ENCODE measurements at places on chromosomes 11 and 22. TPM values are rescaled to one million over a fixed set of nuclear protein-coding genes. Genes with fewer than 3 reads are reported as not detected.

- DNase-seq = no peak
- H3K27ac ChIP-seq = no peak overlapping the region
- H3K27me3 ChIP-seq = no peaks in the 10 kb centered on the region
- H3K4me3 ChIP-seq = no peak overlapping the region
These were observed 3.7 kb downstream of the PTS start for GRCh38 chr11:112229746-112230433.

DNA sequence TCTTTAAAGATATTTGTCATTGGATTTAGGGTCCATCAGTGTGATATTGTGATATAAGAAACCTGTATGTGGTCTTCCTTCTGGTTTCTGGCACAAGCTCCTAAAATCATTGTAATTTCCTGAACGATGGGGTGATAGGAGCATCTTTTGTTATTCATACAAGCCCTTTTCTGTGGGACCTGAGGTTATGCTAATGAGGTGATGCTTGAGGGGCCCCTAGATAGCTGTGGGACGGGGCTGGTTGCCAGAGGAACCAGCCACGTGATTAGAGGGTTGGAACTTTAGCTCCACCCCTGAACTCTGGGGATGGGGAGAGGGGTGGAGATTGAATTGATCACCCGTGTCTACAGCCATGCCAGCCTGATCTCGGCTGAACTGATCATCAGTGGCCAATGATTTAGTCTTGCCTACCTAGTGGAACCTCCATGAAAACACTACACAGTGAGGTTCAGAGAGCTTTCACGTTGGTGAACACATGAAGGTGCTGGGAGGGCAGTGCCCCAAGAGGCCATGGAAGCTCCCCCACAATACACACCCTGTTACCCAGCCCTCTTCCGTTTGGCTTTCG is 62.8 kb downstream of the BCR start:
- H3K36me3 ChIP-seq = no peaks in the 10 kb centered on the region
- peaks cover 24% of the 10 kb centered on the region for H3K4me1 ChIP-seq
- H3K27me3 ChIP-seq = no peaks in the 10 kb centered on the region
- DNase-seq = no peak
- no peak overlapping the region for H3K4me3 ChIP-seq

- no peaks in the 10 kb centered on the region for H3K36me3 ChIP-seq
- H3K27ac ChIP-seq = no peak overlapping the region
- no peak for DNase-seq
- H3K4me1 ChIP-seq = no peaks in the 10 kb centered on the region
These were observed 26.3 kb downstream of the NLRP14 start for GRCh38 chr11:7046474-7047175.

DNA sequence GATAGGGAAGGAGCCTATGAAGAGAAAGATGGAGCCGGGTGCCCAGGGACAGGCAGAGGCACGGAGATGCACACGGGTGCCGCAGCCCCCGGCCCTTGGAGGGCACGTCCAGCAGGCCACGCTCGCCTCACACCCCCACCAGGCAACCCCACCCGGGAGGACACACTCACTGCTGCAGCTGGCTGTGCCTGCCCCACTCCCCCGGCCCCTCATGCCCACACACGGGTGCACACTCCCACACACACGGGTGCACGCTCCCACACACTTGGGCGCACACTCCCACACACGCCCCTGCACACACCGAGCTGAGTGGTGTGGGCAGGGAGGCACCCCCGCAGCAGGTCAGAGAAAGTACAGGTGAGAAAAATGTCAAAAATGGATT is 1.1 kb downstream of the MOB2 start:
- peaks cover 41% of the 10 kb centered on the region for H3K4me1 ChIP-seq
- H3K27ac ChIP-seq = no peak overlapping the region
- H3K27me3 ChIP-seq = no peaks in the 10 kb centered on the region
- H3K4me3 ChIP-seq = no peak overlapping the region

DNA sequence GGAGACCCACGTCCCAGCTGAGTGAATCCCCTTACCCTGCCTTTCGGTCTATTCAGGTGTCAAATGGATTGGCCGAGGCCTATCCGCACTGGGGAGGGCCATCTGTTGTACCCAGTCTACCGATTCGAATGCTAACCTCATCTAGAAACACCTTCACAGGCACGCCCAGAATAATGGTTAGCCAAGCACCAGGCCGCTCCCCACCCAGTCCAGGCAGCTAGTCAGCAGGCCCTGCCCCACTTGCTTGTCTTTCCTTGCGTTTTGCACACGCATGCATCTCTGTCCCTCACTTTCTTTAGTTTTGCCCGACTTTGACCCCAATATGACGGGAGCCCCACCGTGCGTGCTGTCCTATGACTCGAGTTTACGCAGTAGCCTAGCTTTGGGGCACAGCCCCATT is 31.7 kb downstream of the PARVB start:
- H3K4me3 ChIP-seq = no peak overlapping the region
- no peaks in the 10 kb centered on the region for H3K27me3 ChIP-seq
- H3K4me1 ChIP-seq = no peaks in the 10 kb centered on the region
- no peak overlapping the region for H3K27ac ChIP-seq
- H3K36me3 ChIP-seq = no peaks in the 10 kb centered on the region
- DNase-seq = no peak

GRCh38 chr11:17596711-17597110 is 49.7 kb downstream of the OTOG start:
- H3K4me1 ChIP-seq = no peaks in the 10 kb centered on the region
- DNase-seq = peak; percentile 18
- no peaks in the 10 kb centered on the region for H3K27me3 ChIP-seq
- no peak overlapping the region for H3K4me3 ChIP-seq
- H3K36me3 ChIP-seq = no peaks in the 10 kb centered on the region

DNA sequence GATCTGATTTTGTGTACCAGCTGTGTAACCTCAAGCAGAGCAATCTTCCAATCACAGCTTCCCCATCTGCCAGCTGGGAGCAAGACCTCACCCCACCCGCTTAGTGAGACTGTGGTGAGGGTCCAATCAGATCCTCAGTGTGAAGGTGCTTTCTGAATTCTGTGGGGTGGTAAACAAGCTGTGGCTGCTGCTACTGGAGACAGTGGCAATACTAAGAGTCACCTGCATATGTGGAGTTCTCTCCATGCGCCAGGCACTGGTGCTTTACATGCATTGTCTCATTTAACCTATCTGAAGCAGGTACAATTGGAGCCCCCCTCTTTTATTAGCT is 50.4 kb downstream of the CWC15 start:
- H3K27me3 ChIP-seq = no peaks in the 10 kb centered on the region
- DNase-seq = no peak
- H3K4me1 ChIP-seq = peaks cover 30% of the 10 kb centered on the region
- H3K4me3 ChIP-seq = no peak overlapping the region

DNA sequence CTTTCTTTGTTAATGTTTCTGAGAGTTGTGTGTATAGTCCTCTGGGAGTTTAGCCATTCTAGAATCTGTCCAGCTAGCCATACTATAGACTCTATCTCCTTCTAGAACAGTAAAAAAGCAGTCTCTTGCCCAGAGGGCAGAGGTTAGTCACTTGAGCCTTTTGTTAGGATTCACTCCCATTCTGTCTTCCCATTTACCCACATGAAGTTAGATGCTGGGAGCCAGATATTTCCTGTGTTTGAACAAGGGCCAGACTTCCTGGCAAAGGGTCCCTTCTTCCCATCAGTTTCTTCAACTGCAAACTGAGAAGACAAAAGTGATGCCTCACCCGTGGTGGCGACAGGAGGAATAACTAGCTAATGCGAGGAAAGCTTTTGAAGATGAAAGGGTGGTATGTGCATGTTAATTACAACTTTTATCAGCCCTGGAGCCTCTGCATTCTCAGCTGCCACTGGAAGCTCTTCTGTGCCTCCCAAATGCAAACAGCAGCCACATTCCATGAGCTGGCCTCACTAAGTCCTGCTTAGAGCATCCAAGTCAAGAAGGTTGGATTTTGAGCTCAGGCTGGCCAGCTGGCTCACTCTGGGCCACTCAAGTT is 12.8 kb downstream of the CD44 start:
- no peaks in the 10 kb centered on the region for H3K36me3 ChIP-seq
- H3K27me3 ChIP-seq = no peaks in the 10 kb centered on the region
- H3K4me3 ChIP-seq = no peak overlapping the region
- DNase-seq = no peak

- H3K4me3 ChIP-seq = no peak overlapping the region
- H3K4me1 ChIP-seq = no peaks in the 10 kb centered on the region
- H3K36me3 ChIP-seq = no peaks in the 10 kb centered on the region
- no peak for DNase-seq
These were observed 102.7 kb downstream of the PHF21B start for GRCh38 chr22:44906999-44907644.

GRCh38 chr11:8746331-8746974 is 63.9 kb downstream of the RPL27A start:
- no peak for DNase-seq
- H3K4me1 ChIP-seq = no peaks in the 10 kb centered on the region
- H3K27me3 ChIP-seq = no peaks in the 10 kb centered on the region
- no peak overlapping the region for H3K4me3 ChIP-seq

DNA sequence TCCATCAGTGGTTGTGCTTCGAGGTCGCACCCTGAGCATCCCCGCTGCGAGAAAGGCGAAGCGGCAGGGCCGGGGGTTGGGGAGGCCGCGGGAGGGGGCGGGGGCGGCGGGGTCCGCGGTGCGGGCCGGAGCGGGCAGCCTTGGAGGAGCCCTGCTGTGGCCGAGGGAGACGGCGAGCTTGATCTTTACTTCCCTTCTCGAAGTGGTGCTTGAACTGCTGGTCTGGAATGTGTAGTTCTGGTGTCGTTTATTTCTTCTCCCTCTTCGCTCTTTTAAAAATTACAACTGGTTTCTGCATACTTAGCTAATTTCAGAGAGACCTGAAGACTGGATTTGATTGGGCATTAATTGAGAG is 1.1 kb downstream of the APLP2 start:
- peak overlapping the region; percentile 95 for H3K27ac ChIP-seq
- DNase-seq = peak; percentile 38
- H3K36me3 ChIP-seq = no peaks in the 10 kb centered on the region
- H3K4me3 ChIP-seq = peak overlapping the region; percentile 98

DNA sequence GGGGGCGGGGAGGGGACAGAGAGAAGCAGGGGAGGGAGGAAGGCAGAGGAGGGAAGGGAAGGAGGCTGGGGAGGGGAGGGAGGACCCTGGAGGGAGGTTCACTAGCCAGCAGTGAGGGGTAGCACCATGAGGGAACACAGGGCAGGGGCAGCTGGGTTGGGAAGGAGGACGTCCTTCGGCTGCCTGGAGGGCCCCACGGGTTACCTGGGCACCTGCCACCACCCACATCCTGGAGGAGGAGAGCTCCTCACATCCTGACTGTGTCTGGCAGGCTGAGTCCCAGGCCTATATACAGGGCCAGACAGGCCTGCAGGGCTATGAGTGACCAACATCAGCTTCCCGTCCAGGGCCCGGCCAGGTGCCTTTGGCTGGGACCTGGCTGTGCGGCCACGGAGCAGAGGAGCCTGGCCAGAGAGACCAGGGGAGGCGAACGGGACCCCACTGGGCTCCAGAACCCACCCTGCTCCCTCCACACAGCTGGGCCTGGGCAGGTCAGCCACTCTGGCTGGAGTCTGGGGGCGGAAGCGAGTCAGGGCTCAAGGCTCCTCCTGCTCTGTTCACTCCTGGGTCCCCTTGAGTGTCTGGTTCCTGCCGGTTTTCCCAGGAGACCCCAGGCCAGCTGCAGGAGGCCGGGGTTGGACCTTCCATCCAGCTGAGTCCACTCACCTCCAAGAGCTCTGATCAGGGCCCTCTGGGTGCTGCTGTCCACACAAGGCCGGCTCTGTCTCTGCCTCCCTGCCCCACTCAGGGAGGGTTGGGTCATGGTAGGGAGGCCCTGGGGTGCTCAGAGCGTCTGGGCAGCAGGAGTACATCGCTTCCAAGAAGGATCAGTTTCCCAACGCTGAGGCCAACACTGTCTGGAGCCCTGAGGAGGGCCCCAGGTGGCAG is 677.7 kb downstream of the BRD1 start:
- H3K36me3 ChIP-seq = no peaks in the 10 kb centered on the region
- H3K27me3 ChIP-seq = no peaks in the 10 kb centered on the region
- H3K27ac ChIP-seq = no peak overlapping the region
- no peaks in the 10 kb centered on the region for H3K4me1 ChIP-seq
- H3K4me3 ChIP-seq = no peak overlapping the region

DNA sequence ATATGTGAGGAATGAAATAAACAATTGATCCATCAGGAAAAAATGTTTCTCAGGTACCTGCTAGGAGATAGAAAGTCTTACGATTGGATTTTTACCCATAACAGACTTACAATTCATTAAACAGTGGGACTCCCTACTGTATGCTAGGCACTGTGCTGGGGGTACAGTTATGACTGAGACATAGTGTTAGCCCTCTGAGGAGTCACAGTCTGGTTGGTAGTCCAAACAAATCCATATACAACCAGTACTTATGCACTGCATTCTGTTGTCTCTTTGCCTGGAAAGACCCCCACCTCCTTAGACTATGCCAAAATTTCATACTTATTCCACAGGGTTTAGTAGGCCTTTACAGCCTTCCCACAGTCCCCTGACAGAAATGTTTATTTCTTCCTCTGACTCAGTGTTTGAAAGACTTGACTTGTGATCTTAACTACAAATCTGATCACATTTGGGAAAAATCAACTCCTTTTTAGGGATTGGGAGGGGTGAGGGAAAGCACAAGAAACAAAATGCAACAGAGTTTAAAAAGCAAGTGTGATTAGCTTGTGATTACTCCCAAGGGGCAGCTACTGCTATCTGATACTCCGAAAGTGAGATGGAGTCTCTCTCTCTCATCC is 69.4 kb upstream of the HORMAD2 start:
- H3K27ac ChIP-seq = no peak overlapping the region
- no peaks in the 10 kb centered on the region for H3K4me1 ChIP-seq
- DNase-seq = no peak
- H3K27me3 ChIP-seq = no peaks in the 10 kb centered on the region

The OR52A1 gene
- total RNA-seq = not detected

The PYGM gene
- total RNA-seq = 3.4 TPM

The STIP1 gene
- 356 TPM for total RNA-seq

The GAL3ST1 gene
- not detected for total RNA-seq

The ZBTB3 gene
- total RNA-seq = 11.2 TPM

The LYVE1 gene
- 530 TPM for total RNA-seq

The MN1 gene
- 2.0 TPM for total RNA-seq

The APOBEC3H gene
- total RNA-seq = 1.7 TPM

The HMOX1 gene
- total RNA-seq = 59.8 TPM

The OR5A1 gene
- not detected for total RNA-seq

Data from adrenal gland (tissue), 19 donors.